Esophagus squamous epithelium (tissue), 5 donors: ENCODE measurements at places on chromosomes 3 and 15.

GRCh38 chr3:195574497-195575304 lies 9.0 kb downstream of the APOD start:
- DNase-seq = no peak

DNA sequence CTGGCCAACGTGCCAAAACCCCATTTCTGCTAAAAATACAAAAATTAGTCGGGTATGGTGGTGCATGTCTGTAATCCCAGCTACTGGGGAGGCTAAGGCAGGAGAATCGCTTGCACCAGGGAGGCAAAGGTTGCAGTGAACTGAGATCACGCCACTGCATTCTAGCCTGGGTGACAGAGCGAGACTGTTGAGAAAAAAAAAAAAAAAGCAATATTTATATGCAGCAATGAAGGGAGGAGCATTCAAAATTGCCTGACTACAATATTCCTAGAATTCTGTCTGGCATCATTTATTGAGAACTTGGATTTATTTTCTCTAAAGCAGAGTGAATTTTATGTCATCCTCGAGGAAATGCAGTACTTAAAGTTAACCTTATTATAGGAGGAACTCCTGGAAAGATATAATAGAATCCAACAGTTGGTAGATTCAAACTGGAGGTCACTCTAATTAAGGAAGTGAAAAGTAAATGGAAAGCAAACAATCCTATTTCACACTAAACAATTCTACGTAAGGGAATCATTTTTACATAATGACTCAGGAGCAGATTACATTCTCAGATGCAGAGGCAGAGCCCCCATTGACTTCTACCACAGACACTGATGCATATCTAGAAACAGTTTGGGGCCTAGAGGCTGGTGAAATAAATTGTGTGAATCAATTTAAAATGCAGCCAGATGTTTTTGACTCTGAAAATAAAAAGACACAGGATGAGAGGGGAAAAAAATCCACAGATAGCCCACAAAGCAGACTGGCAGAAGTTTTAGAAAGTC lies 82.1 kb upstream of the FHIT start:
- no peak for DNase-seq

GRCh38 chr3:71488882-71489281 lies 94.6 kb downstream of the FOXP1 start:
- no peak for DNase-seq

DNA sequence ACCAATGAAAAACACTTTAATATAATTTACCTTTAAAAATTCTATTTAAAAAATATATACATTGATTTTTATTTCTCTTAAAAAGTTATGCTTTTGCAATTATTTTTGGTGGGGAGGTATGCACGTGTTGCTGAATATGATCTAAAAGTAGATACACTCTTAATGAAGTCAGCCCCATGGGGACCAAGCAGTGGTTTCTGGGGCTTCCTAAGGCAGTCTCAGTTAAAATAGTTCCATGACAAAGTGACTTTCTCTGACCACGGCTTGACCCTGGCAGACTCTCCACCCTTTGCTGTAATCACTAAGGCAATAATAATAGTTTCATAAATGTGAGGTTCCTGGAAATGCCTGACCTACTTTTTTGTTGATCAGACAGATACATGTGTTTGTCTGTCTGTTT lies 50.4 kb downstream of the CCR4 start:
- DNase-seq = no peak

DNA sequence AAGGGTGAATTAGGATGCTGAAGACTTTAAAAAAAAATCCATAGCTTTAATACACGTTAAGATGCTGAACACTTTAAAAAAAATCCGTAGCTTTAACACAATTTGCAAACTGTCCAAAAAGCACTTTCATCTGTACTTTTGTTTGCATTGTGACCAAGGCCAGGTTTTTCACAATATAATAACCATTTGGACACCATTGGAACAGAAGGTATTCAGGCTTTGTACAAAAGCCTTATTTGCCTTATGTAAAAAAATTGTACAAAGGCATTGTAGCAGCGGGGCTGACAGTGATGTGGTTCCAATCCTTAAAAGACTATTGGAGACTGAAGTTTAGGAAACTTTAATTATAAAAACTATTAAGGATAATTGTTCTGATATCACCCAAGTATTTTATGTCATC lies 15.2 kb upstream of the ICE2 start:
- no peak for DNase-seq

DNA sequence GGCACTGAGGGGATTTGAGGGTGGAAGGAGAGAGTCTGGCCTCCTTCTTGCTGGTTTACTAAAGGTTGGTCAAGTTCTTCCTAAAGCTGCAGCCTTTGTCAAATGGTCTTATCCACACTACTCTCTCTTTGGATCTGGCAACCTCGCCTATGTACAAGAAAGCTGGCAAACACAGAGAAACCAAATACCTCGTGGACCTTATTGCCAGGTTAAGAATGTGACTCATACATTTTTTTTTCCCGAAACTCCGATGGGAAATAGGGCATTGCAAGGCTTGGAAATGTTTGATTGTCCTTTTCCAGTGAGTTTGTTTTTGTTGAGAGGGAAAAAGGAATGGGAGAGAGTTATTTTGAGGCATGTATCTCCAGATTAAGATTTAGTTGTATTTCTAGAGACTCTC lies 13.9 kb downstream of the EOMES start:
- no peak for DNase-seq
